ENCODE measurements at places on chromosomes 11 and 22.

- no peak for DNase-seq
These were observed 11.2 kb downstream of the DPP3 start for GRCh38 chr11:66491315-66491935.

GRCh38 chr11:72741429-72741833 lies 10.8 kb downstream of the ARAP1 start:
- no peak for DNase-seq

GRCh38 chr22:36658900-36659299 lies 44.7 kb downstream of the CACNG2 start:
- no peak for DNase-seq

GRCh38 chr22:38823076-38823475 lies 20.8 kb downstream of the NPTXR start:
- DNase-seq, result no peak

DNA sequence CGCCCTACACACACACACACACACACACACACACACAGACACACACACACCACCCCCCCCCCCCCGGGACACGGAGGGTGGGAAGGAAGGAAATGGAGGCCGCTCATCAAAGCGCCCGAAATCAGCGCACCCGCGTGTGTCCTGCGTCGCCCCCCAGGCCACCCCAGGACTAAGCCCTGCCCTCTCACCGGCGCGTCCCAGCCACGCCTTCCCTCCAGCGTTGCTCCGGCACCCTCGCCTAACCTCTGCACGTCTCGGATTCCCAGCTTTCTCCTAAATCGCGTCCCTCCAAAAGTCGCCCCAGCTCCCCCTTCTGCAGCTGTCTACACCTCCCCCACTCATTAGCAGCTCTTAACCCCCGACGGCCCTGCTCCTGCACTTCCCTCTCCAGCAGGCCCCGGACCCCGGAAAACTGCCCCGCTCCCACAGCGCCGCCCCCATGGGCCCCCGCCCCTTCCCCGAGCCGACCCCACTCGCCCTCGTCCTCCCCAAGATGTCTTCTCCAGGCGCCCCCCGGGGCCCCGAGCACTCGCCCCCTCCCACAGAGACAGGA lies 557 bp downstream of the PACSIN2 start:
- DNase-seq, result no peak

- no peak for DNase-seq
These were observed 337.8 kb downstream of the MIAT start for GRCh38 chr22:26995235-26995634.

GRCh38 chr22:20738394-20739089 lies 35.4 kb upstream of the SERPIND1 start:
- DNase-seq, result no peak

DNA sequence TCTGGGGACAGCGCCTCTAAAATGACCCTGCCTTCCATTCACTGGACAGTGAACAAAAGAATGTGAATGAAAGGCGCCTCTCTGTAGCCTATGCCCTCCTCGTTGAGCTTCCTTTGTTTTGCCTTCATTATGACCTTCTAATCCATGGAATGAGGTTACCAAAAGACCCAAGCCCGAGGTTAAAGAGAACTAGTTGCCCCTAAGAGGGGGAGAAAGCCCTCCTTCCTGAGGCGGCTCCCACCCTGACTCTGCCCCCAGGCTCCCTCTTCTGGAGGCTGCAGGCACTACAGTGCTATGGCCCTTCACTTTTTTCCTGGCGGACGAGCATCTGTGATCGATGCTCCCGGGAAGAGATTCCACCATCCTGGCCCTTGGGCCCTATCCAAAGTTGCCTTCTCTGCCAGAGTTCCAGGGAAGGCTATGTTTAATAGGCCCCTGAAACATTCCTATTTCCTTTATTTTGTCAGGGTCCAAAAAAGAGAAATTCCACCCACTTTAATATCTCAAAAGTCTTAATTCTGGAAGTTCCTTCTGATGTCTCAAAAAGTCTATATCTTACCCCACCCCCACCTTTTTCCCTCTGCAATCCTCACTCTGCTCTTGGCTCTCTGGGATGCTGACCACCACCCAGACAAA lies 147.3 kb downstream of the FEZ1 start:
- no peak for DNase-seq

DNA sequence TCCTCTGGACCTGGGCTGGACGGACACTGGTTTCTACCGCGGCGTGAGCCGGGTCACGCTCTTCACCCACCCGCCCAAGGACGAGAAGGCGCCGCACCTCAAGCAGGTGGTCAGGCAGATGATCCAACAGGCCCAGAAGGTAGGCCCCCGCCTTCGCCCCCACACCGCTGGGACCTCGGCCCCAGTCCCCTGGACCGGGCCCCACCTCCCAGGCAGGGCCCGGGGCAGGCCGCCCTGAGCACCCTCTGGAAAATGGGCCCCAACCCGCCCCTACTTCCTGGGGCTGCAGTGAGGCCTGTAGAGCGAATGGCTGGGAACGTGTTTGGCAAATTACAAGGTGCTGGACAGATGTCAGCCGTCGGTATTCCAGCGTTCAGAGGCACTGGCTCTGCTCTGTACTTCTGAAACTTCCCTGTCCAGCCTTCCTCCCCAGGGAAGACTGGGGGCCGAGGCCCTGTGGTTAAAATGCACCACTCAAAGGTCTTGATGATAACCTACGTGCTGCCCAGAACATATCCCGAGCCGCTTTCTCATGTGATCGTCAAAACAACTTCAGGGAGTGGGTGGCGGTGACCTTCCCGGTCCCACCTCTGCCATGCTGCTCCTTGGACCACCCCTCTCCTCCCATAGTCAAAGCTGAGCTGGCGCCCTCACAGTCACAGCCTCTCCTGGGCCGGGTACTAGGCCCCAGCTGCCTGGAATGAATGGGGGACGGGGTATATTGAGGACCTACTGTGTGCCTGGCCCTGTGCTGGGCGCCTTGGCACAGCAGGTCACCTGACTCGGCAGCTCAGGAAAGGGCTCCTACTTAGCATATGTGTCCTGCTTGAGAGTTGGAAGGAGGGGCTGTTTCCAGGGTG lies 869 bp downstream of the FAM83F start:
- no peak for DNase-seq

- no peak for DNase-seq
These were observed 12.7 kb upstream of the B4GALNT4 start for GRCh38 chr11:356610-357009.

- no peak for DNase-seq
These were observed 35.6 kb upstream of the ADORA2A start for GRCh38 chr22:24391836-24392217.

- no peak for DNase-seq
These were observed 12.8 kb downstream of the PACSIN2 start for GRCh38 chr22:43002202-43002586.

DNA sequence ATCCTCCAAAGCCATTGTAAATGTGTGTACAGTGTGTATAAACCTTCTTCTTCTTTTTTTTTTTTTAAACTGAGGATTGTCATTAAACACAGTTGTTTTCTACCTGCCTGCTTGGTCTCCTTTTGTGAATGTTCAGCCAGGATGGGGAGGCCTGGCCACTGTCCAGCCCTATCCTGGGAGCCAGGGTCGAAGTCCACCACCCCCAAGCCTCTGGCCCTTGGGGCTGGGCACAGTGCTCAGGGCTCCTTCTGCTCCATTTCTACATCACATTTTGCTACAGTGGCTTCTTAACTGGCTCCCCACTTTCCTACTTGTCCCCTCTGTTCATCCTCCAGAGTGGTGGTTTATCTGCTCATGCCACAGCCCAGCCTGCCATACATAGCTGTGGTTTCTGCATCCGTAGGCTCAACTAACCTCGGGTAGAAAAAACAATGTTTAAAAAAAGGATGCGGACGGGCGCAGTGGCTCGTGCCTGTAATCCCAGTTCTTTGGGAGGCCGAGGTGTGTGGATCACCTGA lies 2.5 kb upstream of the SMARCB1 start:
- no peak for DNase-seq

DNA sequence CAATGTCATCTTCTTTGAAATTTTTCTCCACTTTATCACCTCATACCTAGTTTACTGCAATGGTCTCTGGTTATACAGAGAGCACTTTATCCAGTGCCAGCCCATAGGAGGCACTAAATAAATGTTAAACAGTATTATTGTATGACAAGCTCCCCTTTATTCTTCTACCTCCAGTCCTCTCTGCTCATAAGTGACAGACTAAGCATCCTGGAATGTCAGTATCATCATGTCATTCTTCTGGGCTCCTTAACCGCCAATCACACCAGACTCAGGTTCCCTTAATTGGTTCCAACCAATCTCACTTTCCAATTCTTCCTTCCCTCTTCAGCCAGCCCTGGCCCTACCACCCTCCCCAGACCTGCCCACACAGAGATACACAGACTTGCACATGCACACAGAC lies 93.1 kb downstream of the RPL27A start:
- DNase-seq, result no peak

DNA sequence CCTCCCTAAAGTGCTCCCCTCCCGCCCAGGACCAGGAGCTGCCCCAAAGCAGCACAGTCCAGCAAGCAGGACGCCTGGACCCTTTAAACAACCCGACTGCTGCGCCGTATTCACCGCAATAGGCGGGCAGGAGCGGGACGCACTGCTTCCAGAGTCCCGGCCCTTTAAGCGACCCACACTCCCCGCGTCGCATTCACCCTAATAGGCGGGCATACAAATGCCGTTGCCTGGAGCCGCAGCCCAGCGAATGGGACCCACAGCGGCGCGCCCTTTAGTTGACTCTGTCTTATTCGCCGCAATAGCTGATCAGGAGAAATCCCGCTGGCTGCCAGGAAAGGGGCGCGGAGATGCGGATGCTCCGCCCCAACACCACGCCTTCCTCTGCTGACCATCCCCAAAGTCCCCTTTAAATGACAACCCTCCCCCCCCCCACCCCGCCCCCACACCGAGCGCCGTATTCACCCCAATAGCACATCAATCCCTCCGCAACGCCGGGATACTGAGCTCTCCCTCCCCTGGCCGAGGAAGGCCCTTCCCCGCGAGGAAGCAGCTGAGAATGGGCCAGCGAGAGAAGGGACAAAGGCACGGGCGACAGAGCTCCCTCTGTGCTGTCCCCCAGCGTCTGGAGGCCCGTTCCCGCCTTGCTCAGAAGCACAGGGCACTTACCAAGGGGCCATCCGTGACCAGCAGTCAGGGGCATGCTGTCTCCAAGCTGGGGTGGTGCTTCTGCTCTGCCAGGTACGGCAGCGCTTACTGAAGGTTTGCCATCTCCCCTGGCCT lies 4.7 kb downstream of the OSBPL5 start:
- DNase-seq, result peak; percentile 92

DNA sequence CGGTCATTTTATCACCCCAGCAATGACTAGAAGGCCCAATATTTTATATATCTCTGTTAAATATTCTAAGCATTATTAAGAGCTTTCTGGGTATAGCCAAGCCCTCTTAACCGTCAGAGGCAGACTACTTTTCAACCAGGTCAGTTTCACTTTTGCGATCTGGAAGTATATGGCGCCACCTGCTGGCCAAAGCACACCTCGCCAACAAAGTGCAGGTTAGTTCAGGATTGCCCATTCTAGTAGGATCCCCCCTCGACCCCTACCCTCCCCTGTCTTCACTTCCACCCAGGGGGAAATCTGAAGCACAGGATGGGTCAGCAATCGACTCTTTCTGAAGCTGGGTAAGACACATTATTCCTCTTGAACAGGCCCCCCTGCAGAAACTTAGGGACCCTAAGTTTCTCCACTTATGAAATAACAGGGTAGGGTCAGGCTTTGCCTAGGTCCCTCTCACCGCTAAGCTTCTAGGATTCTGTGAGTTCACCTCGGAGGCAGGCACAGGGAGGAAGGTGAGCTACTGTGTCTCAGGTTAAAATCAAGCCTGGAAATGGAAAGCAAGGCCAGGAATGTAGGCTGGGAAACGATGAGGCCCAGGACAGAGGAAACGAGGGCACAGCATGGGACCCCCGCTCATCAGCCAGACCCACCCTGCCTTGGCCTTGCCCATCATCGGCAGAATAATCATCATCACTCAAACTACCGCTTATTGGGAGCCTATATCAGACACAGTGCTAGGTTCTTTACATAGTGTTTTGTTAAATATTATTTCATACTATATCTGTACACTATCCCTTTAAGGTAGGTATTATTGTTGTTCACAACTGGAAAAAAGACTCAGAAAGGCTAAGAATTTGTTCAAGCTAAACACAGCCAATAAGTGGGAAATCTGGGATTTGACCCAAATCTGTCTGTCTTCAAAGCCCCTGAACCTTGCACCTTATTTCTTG lies 35.6 kb downstream of the KCNJ1 start:
- DNase-seq, result peak; percentile 73

DNA sequence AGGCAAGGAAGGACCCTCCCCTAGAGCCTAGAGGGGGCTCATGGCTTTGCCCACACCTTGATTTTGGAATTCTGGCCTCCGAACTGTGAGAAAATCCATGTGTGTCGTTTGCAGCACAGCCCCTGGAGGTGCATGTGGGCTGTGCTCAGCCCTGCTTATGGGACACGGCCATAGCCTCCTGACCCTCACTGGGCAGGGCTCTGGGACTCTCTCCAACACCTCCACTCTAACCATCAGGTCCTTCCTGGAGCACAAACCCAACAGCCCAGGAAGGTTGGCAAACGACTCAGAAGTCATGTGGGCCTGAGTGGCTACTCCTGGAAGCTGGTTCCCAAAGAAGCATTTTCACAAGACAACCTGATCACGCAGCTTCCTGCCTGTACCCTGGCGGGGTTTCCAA lies 144.1 kb downstream of the CTTN start:
- DNase-seq, result no peak

GRCh38 chr11:93515441-93516025 lies 27.7 kb downstream of the SMCO4 start:
- DNase-seq, result no peak

DNA sequence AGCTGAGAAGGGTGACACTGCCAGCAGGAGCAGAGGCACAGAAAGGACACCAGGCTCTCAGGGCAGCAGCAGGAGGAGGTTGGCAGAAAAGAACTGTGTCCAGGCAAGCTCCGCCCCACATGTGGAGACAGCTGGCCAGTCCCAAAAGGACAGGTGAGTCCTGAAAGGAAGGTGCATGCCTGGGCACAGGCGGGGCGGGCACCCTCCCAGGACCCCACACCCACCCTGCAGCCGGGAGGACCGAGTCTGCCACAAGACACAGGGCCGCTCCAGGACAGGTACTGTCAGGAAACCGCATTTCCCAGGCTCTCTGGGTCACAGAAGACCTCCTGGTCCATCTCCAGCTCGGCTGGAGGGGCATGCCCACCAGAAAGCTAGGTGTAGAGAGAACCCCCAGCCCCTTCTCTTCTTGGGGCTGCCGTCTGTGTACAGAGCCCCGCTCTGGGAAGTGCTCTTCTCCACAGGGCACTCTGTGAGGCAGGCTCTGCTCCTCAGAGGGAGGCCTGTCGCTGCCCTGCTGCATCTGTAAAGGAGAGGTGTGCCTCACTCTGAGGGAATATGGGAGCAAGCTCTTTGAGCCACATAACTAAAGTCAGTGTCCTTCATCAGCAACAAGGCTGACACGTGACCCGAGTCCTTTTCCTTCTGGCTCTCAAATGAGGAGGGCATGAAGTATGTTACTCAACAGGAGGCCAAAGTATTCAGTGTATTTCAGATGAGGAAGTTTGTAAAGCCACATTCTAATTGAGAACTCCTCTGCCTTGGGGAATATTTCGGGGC lies 50.5 kb downstream of the CLTCL1 start:
- DNase-seq, result no peak

- DNase-seq, result no peak
These were observed 29.3 kb upstream of the CSNK1E start for GRCh38 chr22:38346506-38346905.
